ENCODE measurements at places on chromosomes 1 and 21. TPM values are rescaled to one million over a fixed set of nuclear protein-coding genes. Genes with fewer than 3 reads are reported as not detected.

- H3K4me3 ChIP-seq, result no peak overlapping the region
- no peak for DNase-seq
- H3K27ac ChIP-seq, result no peak overlapping the region
- H3K4me1 ChIP-seq, result no peaks in the 10 kb centered on the region
- no peaks in the 10 kb centered on the region for H3K27me3 ChIP-seq
Observed at GRCh38 chr1:234647245-234647644, 37.3 kb upstream of the IRF2BP2 start.

Gene RPL22
- 88.8 TPM for total RNA-seq

GRCh38 chr1:178643349-178643748 is 81.7 kb upstream of the RALGPS2 start:
- H3K4me3 ChIP-seq, result no peak overlapping the region
- no peak overlapping the region for H3K27ac ChIP-seq
- no peak for DNase-seq
- no peaks in the 10 kb centered on the region for H3K27me3 ChIP-seq

DNA sequence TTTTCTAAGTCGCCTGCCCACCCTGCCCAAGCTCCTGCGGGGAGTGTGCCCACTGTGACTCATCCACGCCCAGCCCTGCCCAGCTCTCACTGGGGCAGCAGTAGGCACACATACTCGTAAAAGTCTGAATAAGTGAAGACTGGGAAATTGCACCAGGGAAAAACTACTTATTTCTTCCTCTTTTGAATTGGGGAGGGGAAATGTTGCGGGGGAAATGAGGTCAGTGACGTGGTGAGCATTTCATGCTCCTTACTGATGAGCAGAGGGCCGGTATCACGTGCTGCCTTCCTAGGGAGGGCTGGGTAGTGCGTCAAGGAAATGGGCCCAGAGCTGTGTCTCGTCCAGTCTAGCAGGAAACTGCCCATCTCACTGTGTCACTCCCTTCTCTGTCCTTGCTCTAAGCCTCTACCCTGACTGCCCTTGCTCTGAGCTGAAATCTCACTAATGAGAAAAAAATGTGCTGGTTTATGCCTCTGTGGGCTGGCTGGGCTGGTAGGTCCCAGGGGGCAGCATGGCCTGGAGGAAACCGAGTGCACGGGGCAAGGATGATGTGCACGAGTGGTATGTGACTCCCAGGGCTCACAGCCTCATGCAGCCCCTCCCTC is 13.5 kb upstream of the TNFRSF1B start:
- H3K27ac ChIP-seq, result peak overlapping the region; percentile 69
- H3K36me3 ChIP-seq, result no peaks in the 10 kb centered on the region
- peak; percentile 70 for DNase-seq
- H3K27me3 ChIP-seq, result no peaks in the 10 kb centered on the region

- H3K4me1 ChIP-seq, result no peaks in the 10 kb centered on the region
- H3K4me3 ChIP-seq, result no peak overlapping the region
- no peak for DNase-seq
- no peaks in the 10 kb centered on the region for H3K36me3 ChIP-seq
- no peak overlapping the region for H3K27ac ChIP-seq
Observed at GRCh38 chr1:193525917-193526710, 339.7 kb upstream of the B3GALT2 start.

GRCh38 chr1:8456991-8457390 is 139.1 kb downstream of the SLC45A1 start:
- peaks cover 18% of the 10 kb centered on the region for H3K4me1 ChIP-seq
- H3K36me3 ChIP-seq, result no peaks in the 10 kb centered on the region
- no peaks in the 10 kb centered on the region for H3K27me3 ChIP-seq
- H3K27ac ChIP-seq, result peak overlapping the region; percentile 47
- no peak for DNase-seq
- H3K4me3 ChIP-seq, result no peak overlapping the region

Data from ascending aorta (tissue), 2 donors.